RKO (cell line): ENCODE measurements at places on chromosomes 3 and 15.

DNA sequence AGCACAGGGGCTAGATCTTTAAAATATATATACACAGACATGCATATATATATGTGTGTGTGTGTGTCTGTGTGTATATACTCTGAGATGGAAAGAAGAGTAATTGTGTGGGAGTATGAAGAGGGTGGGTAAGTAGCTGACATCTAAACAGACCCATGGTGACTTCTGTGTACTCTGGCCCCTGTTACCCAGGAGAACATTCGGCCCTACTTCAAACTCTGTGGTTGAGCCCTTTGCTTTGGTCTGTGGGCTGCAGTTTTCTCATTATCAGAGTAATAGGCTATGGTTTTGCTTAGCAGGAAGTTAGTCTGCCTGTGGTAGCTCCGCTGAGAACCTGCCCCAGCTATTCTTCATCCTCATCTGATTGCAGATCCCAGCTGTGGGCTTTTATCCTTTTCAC lies 141.4 kb downstream of the RBPMS2 start:
- DNase-seq, result no peak

DNA sequence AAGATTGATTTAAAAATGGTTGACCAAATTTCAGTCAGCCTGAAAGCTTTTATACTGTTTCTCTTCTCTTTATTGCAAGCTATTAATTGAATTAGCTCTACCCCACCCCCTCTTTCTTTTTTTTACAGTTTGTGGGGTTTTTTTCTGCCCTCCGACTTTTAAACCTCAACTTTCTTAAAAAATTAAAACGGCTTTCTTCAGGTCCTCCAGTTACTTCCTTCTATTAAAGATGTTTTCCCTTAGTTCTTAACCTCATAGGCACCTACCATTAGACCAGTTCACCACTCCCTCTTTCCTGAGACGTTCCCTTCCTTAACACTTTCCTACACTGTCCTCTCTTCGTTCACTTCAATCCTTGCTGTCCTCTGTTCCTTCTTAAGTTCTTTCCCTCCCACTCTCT lies 52.4 kb downstream of the ATP8B4 start:
- no peak for DNase-seq

GRCh38 chr15:91022832-91023129 lies 387 bp upstream of the VPS33B start:
- peak; percentile 22 for DNase-seq

DNA sequence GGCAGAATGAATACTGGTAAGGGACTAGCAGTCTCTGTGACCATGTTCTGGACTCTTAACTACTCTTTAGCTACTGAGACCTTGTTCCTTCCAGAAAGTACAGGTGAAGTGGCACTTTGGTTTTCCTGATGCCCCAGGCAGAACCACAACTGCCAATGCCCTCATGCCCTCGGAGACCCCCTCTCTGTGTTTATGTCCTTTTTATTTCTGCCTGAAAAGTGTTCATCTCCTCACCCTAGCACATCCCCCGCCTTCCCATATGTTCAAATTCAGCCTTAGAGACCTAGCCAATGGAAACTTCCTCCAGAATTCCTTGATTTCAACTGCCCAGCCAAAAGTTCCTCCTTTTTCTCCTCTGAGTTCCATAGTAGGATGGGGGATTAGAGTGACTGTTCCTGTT lies 23.3 kb upstream of the RASGRF1 start:
- DNase-seq, result no peak

DNA sequence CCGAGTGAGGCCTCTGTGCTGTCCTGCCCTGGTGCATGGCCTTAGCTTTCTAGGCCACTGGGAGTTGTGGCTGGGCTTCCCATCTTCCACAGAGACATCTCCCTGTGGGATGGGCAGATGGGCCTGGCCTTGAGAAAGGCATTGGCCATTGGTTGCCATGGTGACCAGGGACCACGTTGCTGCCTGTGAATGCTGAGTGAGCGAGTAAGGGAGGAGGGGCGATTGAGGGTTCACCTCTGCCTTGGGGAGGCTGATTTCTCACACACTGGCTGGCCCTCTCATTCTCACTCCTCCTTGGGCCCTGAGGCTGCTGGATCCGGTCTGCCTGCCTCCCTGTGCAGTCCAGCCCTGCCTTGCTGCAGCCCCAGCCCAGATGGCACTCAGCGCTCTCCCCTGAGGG lies 26.4 kb upstream of the DOCK3 start:
- no peak for DNase-seq

DNA sequence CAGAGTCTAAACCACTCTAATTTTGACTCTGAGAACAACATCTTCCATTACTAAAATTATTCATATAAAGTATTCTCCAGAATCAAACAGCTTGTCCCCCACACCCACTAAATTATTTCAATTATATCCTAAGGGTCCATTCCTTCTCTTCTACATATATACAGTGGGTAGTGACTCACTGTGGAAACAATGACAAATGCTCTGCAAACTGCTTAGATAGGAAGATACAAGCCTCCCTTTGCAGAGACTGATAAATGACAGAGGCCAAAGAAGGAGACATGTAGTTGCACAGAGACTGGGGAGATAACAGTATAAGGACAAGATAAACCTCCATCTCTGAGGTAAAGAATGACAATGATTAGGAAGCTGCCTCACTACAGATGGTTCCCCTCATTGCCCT lies 1087.4 kb downstream of the AGBL1 start:
- no peak for DNase-seq

DNA sequence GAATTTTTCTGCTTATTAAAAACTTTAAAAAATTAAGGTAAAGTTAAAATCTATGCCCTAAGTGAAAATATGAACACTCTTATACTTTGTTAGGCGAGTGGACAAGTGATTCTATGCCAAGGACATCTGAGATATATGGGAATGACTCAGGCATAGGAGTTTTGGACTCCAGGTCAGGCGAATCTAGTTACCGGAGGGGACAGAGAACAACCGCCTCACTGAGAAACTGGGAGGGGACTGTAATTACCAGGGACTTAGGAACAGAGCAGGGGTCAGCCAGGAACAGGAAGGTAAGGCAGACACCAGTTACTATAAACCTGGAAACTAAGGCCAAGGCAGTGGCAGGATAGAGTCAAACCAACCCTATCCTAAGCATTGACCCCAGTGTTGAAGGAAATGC lies 16.8 kb upstream of the ATP1B3 start:
- no peak for DNase-seq

DNA sequence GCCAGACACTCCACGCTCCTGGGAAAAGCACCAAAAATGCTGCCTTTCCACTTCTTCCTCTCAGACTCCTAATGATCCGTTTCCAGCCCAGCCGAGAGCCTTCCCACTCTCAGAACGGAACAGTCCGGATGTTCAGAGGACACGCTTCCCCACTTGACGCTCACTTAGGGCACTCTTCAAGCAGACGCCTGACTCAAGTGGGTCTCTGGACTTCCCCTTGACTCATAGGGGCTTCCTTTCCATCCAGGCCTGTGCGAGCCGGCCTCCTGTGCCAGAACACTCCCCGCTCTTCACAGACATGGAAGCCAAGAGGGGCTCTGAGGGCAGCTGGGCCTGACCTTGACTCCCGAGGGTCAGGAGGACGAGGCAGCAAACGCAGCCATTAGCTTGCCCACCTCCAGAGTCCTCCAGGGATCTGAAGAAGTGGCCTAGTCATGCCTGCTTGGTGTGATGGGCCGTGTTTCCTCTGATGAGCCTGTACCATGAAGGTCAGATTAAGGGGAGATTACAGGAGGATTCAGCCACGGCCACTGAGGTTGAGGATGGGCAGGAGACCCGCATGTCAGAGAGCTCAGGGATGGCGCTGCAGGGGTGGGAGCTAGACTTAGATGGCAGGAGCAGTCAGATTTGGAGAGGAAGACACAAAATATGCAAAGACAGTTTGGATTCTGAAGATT lies 114.7 kb upstream of the TLE3 start:
- DNase-seq, result no peak

DNA sequence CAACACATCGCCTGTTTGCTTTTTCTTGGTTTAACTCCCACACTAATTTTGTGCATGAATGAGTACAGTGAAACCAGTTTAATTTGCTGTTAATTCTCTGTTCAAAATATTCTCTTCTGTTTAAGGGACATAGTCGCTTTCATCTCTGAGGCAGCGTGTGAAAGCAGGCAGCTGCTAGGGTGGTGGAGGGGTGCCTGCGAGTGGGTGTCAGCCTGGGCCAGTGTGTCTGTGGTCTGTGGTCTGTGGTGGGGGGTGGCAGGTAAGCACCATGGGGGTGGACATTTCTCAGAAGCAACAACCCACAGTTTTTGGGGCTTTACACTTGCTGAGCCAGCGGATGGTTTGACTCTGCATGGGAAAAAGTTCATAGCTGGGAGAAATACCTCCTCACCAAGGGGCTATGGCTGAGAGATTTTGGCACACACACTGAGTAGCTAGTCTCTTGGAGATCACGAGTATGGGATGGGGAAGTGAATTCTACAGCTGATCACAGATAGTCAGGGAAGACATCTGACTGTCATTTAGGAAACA lies 109.2 kb downstream of the EPHB1 start:
- no peak for DNase-seq

GRCh38 chr3:165854696-165855095 lies 17.5 kb upstream of the BCHE start:
- peak; percentile 55 for DNase-seq

GRCh38 chr15:94494732-94495131 lies 263.4 kb downstream of the MCTP2 start:
- no peak for DNase-seq

DNA sequence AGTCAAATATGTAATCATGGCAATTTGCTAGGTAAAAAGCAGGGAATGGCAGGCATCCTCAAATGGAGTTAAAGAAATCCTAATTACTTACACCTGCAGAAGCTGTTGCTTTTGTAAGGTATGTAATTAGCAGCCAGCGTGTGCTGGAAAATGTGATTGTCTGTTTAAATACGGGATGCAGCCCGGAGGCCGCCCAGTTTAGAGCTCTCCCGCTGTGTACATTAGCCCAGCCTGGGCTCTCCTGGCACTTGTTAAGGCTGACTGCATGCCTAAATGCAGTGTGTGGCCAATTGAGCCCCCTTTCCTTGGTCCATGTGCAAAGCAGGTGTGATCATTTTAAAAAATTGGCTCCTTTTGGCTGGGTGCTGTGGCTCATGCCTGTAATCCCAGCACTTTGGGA lies 9.0 kb downstream of the DPH3 start:
- DNase-seq, result no peak

GRCh38 chr3:27907929-27908328 lies 185.8 kb upstream of the EOMES start:
- DNase-seq, result no peak

GRCh38 chr15:38054488-38054887 lies 120.0 kb downstream of the TMCO5A start:
- peak; percentile 28 for DNase-seq

DNA sequence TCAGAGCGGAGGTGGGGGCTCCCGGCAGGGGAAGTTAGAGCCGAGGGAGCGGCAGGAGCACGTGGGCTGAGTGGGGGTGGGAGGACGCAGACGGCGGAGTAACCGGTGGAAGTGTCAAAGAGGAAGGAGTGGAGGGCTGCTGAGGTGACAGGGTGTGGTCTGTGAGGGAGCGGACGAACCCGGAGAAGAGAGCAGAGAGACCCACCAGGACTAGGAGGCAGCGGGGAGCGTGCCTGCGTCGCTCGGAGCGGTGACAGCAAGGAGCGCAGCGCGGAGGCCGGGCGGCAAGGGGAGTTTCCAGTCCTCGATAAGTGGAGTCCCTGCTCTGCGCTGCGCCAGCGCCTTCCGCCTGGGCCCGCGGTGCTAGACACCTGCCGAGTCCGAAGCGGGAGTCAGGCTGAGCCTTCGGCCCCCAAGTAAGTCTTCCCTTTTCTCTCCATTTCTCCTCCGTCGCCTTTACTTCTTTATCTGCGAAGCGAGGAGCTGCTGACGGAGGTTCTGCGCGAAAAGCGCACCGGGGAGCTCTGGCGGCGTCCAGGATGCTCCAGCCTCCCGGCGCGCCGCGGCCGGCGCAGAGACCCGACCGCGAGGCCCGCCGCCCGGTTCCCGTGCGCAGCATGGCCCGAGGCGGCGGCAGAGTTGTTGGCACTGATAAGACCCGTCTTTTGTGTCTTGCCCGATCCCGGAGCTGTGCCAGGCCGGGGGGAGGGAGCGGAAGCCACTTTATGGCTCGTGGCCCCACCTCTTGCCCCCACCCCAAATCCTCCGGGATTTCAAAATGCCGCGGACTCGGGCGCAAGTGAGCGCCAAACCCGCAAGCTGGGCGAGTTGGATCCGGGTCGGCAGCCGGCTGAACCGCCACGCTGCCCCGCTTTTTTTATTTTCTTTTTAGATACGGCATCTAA lies 533.0 kb upstream of the SEMA6D start:
- DNase-seq, result no peak

- DNase-seq, result no peak
These were observed 33.5 kb downstream of the POMGNT2 start for GRCh38 chr3:43072361-43072760.

GRCh38 chr3:46393554-46394434 lies 13.1 kb downstream of the CCR5AS start:
- DNase-seq, result no peak

DNA sequence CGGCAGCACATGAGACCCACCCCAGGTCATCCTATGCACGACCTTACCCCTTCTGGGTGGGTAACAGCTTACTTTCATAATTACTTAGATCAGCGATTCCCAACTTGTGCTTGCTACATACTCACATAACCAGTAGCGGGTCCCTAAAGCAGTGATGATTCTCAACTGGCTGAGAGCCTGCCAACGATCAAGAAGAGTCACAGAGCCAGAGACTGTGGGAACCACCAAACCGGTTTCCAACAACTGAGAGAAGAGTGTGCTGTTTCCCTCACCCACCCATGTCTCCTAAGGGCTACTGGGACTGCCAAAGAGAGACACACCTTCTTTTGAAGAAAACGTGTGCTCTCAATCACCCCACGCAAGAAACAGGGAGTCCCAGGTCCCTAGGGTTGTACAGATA lies 12.0 kb upstream of the XXYLT1 start:
- no peak for DNase-seq

DNA sequence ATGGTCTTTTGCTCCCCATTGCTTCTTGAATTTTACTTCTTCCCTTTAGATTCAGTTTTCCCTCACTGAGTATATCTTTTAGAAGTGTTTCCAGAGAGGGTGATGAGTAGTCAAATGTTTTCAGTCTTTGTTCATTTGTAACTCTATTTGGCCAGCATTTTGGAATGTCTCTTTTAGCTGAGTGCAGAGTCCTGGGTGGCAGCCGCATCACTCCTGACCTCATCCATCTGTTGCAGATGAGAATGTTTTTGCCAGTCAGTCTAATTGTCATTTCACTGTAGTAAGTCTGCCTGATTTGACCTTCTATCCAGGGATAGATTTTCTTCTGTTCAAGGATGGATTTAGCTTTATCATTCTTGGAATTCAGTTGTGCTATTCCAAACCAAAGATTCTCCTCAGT lies 7.3 kb downstream of the SRPRB start:
- no peak for DNase-seq

- no peak for DNase-seq
These were observed 6.7 kb upstream of the PSTPIP1 start for GRCh38 chr15:76987896-76988860.

- no peak for DNase-seq
These were observed 63.7 kb downstream of the KLF15 start for GRCh38 chr3:126293370-126294082.

GRCh38 chr3:192055946-192056345 lies 595.0 kb downstream of the PYDC2 start:
- no peak for DNase-seq

DNA sequence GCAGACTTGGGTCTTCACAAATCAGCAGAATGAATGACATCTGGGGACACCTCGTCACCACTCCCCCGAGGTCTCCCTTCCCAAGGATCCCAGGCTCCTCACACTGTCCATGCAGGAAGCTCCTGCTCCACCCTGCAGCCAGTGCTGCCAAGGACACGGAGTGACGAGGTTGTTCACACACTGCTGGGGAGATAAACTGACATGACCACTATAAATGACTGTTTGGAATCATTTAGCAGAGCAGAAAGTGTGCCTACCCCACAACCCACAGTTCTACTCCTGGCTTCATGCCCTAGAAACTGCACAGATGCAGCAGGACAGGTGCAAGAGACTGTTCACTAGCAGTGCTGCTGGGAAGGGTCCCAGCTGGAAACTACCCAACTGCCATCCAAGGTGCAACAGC lies 19.7 kb upstream of the PRSS50 start:
- no peak for DNase-seq
